ENCODE measurements at places on chromosomes 6 and 20.
A peak's percentile ranks its signal among the peaks of the same experiment; 100 is the strongest.

- no peak for DNase-seq
Measured at GRCh38 chr20:35881676-35882075, 72.6 kb downstream of the SCAND1 start.

- DNase-seq, result no peak
Measured at GRCh38 chr6:22466665-22467245, 102.6 kb upstream of the HDGFL1 start.

- DNase-seq, result no peak
Measured at GRCh38 chr20:58685988-58686387, 6.6 kb upstream of the NPEPL1 start.

- no peak for DNase-seq
Measured at GRCh38 chr6:161111261-161111660, 119.7 kb downstream of the MAP3K4 start.

DNA sequence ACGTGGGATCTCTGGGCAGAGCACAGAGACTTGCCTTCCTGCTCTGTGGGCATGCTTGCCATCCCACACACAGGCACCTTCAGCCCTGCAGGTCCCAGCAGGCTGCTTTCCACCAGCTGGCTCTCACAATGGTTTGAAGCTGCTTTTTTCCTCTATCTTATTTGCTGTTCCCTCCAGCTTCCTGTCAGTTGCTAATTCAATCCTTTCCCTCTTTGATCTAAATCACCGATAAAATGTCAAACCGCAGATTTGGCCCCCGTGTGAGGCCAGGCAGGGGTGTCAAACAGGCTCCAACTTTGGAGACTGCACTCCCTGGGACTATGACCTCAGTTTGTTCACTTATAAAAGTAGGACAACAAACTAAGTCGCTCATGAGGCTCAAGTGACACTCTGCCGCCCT lies 40.6 kb upstream of the PCMTD2 start:
- DNase-seq, result no peak

- no peak for DNase-seq
Measured at GRCh38 chr20:20367575-20368417, at the start of gene INSM1. Gene INSM1 (plus strand): TSS chr20:20368104. CDS start chr20:20368268, 164 bp downstream.

DNA sequence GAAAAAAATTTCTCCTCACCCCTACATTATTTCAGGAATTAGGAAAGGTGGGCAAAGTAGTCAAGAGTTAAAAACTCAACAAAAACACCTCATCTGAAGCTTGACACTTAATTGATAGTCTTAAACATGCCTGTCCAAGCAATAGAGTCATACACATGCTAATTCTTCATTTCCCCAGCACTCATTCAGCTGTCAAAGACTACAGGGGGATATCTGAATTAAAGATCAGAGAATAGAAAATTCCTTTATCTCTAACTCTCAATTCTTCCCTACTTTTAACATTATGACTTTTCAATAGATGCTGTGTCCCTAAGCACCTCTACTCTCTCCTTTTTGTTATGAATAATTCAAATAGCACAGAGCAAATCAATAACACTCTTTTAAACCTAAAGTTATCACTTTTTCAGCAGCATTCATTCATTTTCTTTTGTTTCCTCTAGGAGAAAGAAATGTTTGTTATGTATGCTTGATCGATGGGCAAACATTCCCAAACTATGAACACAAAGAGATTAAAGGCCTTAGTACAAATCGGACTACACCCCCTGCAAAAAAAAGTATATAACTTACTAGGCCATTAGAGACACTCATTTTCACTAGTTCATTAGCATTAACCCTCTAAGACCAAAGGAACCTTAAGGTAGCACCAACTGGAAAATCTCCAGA lies 94.9 kb upstream of the SPTLC3 start:
- no peak for DNase-seq

DNA sequence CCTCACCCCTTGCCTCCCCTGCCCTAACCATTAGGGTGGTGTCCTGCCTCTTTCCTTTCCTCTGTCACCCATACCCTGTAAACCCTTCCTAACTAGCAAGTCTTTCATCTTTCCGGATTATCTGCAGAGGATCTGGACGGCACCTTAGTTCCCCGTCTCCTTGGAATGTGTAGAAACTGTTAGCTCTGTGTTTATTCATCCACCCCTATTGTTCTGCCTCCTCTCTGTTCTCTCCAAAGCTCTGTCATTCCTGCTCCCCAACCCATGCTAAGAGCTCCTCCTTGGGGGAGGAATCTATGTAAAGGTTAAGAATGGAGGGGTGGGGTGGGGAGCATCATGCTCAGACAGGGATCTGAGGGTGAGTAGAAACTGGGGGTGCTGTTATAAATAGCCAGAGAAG lies 39.4 kb upstream of the KCNK5 start:
- no peak for DNase-seq

- peak; percentile 77 for DNase-seq
Measured at GRCh38 chr6:87436435-87436834, 28.7 kb downstream of the CFAP206 start.

DNA sequence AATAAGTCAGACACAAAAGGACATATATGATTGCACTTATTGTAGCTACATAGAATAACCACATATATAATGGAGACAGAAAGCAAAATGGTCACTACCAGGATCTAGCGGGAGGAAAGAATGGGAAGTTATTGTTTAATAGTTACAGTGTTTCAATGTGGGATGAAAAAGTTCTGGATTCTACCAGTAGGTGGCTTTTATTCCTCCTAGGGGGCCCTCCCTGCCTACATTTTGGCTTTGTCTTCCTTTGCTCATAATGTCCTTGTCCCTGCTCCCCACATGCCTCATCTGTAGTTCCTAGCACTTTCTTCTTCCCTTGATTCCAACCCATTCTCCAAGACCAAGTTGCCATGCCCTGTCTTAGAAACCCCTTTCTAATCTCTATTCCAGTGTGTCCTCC lies 16.3 kb downstream of the ZNF133 start:
- no peak for DNase-seq

- no peak for DNase-seq
Measured at GRCh38 chr6:32568561-32568960, 21.1 kb downstream of the HLA-DRB1 start.
